ENCODE measurements at places on chromosomes 7 and 10.

DNA sequence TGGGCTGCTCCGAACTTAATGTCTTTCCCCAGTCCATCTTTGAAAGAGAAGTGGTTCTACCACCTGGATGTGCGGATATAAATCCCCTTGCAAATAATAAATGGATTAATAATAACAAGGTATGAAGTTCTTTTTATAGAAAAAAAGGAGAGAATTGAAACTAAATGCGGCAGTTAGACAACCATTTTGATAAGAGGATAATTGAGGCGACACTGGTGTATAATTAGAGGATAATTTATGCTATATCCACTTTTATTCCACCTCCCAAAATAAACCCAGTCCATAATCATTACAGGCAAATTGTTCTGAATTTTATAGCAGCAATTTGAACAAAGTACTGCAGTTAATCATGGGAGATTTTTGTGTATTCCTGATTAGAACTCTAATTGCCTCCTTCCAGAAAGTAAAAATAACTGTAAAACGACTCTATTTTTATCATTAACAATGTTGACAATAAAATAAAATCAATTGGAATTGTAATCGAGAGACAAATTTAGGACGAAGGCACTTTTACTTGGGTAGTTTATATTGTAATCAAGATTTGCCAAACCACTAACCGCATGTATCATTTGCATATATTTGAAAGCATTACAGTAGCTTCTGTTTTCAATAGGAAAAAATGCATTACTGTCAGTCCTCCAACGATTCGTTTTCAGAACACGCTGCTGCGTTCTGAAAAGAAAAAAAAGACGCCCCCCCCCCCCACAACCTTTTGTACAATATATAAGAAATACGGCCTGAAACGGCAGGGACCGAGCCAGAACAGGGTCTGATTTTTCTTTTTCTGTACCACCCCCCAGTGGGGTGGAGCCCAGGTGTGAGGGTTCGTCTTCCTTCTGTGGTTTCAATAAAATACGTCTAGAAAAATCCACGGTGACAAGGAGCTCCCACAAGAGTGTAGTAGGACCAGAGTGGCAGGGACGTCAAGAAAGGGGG lies 838 bp upstream of the DLX6 start:
- DNase-seq: no peak

DNA sequence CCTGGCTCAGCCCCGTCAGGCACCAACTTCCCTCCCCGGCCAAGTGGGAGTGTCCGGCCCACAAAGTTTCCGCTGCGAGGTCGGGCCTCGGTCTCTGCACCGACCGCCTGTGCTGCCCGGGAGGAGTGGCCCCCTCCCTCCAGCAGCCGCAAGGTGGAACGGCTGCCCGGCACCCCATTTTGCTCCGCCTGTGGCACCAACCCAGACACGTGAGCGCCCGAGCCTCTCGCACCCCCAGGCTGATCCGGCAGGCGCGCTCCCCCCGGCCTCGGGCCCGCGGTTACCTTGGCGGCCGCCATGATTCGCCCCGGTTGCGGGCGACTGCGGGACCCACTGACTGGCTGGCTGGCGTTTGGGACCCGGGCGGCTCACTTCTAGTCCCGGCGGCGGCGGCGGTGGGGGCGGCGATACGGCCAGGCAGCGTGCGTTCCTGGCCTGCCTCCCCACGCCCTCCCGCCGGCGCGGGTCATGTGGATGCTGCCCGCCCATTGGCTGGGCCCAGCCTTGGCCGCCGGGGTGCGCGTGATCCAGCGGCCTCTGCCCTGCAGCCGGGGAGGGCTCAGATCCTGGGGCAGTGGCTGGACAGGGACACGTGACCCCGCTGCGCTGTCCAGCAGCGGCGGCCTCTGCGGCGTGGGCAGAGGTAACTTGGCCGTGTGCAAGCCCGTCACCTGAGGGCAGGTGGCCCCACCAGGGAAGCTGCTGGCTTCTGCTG lies at the start of gene SLC25A13:
Gene SLC25A13 (minus strand): TSS at position 441 of the 715 bp plus-strand sequence. CDS start 142 bp downstream, at position 299.
- DNase-seq: peak; percentile 90

DNA sequence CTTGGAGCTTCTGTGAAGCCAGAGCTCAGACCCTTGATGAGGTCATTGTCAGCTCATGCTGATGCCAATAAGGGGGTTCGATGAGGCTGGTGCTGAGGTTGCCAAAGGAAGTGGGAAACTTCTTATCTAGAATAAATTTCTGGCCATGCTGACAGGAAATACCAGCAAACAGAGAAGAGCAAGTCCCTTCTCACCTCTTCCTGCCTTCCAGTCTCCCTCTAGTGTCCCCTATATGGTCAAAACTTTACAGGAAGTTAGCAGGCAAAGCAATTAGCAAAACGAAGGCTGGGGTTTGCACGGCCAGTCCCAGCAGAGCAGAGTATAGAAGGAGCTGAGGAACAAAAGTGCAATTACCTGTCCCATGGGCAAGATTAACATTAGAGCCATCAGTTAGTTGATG lies 15.1 kb upstream of the NEUROG3 start:
- DNase-seq: no peak

DNA sequence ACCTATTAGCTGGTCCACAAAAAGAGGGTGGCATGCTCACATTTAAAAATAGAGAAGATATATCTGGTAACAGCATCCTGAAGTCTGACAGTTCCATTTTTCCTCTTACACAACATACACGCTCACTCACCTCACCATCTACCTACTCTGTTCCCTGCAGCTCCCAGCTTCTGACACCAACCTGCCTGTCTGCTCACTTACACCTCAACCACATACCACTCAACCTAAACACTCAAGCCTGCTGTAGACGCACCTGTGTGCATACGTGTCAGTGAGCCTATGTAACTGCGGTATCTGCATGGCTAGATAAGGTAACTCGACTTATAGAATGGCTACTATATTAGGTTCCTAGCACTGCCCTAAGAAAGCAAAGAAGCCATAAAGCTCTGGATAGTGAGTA lies 174.9 kb downstream of the DGKI start:
- DNase-seq: no peak

All from LHCN-M2 (cell line).